ENCODE measurements at places on chromosomes 1 and 21.

GRCh38 chr1:202961220-202961880 is 3.2 kb upstream of the ADIPOR1 start:
- DNase-seq = no peak

DNA sequence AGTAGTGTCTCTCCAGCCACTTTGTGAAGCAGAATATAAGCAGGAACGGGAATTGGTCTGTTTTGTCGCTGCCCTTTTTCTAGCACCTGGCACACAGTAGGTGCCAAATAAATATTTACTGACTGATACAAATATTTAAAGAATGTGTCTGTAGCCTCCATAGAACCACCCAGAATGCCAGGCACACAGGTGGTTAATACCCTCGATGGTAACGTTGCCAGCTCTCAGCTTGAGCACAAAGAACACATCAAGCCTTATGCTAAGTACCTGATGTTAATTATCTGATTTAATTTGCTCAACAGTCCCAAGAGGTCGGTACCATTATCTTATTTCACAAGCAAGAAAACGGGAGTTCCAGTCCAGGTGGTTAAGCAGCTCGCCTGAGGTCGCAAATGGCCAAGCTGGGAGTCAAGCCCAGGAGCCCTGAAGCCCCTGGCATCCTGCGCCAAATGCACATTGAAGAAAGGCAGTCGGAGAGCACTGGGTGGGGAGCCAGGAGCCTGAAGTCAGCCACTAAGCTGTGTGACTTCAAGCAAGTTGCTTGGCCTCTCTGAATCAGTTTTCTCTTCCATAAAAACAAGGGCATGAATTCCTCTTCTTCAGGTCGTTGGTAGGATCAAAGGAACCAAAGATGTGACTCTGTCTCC is 26.4 kb downstream of the HSPG2 start:
- no peak for DNase-seq

DNA sequence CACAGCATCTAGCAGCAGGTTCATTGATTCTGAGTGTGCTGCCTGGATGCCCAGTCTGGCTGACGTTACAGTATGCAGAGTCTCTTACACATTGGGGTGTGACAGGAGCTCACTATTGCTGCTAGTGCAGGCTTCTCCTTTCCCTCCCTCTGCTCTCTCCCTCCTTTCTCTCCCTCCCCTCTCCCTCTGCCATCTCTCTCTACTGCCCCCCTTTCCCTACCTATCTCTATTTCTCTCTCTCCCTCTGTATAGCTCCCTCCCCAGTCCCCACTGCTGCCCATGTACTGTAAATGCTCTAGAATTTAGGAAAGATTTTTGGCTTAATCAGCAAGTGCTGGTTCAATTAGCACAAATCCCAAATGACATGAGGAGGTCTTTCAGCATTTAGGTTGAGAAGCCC is 62.8 kb downstream of the PCBP3 start:
- DNase-seq = no peak

DNA sequence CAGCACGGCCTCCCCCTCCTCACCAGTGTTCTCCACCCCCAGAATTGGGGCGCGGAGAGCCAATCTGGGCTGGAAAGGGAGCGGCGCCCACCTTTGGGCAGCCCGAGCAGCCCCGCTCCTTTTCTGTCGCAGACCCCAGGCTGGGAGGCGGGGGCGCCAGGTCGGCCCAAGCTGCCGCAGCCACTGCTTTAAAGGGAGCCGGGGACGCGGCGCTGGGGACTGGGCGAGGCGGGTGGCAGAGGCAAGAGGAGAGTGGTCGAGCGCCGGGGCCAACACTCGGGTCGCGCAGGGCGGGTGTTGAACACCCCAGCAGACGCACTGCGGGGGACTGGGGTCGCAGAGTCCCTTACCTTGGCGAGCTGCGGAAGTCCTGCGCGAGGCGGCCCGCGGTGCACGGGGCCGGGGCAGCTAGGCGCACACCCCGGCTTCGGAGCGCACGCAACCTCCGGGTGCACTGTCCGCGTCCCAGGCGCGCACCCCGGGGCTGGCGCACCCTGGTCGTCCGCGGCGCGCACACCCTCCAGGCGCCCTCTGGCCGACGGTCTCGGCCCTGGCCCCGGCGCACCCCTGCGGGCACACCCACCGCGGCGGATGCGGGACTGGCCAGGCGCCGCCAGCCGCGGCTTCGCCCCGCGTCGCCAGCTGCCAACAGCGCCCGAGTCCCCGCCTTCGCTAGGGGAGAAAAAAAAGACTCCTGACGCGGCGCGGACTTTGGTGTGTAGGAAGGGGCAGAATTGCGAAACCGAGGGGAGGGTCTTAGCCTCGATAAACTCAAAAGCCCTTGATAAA is at the start of gene KANK4:
Gene KANK4 (minus strand): TSS at position 679 of the 789 bp plus-strand sequence. CDS start 37,870 bp downstream, outside the sequence.
- no peak for DNase-seq

DNA sequence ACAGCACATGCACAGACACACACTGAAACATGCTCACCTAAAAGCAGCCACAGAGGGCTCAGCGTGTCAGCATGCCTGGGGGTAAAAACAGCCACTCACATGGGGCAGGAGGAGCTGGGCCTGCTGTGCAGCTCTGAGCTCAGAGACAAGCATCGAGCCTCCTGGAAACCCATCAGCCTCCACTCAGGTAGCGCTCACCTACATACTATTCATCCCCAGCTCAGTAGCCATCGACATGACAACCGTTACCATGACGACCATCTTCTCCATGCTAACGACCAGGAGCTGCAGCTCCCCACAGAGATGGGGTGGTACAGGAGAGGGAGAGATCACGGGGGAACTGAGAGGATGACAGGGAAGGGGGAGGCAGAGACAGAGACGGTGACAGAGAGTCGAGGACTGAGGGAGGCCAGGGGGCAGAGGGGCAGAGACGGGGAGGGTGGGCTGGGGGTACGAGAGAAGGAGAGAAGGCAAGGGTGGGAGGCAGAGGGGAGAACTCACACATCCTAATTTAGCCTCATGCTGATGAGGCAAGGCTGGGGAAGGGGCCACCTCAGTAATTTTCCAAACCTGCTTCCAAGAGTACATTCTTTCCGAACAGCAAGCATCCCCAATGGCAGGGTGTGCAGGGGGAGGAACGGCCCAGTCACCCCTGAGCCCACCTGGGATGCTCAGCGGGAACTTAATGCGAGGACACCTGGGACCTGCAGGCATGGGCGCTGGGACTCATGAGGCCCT is 28.4 kb downstream of the SDC3 start:
- no peak for DNase-seq

- DNase-seq = no peak
Observed at GRCh38 chr1:10697621-10698160, 98.8 kb downstream of the CASZ1 start.

GRCh38 chr1:44089371-44090048 is 29.1 kb upstream of the KLF17 start:
- no peak for DNase-seq

- no peak for DNase-seq
Observed at GRCh38 chr1:78351551-78352216, 139.1 kb upstream of the PTGFR start.

DNA sequence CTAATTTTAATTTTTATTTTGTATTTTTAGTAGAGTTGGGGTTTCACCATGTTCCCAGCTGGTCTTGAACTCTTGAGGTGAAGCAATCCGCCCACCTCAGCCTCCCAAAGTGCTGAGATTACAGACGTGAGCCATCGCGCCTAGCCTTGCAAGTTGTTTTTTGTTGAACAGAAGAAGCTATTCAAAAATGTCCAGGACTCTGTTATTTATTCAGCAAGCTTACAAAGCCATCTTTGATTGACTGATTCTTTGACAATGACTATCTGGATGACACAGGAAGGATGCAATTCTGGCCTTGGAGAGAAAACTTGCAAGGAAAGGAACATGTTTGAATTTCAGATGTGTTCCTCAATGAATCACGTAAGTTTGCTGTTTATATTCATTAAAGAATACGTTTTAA is 63.5 kb downstream of the MAP3K7CL start:
- DNase-seq = no peak

DNA sequence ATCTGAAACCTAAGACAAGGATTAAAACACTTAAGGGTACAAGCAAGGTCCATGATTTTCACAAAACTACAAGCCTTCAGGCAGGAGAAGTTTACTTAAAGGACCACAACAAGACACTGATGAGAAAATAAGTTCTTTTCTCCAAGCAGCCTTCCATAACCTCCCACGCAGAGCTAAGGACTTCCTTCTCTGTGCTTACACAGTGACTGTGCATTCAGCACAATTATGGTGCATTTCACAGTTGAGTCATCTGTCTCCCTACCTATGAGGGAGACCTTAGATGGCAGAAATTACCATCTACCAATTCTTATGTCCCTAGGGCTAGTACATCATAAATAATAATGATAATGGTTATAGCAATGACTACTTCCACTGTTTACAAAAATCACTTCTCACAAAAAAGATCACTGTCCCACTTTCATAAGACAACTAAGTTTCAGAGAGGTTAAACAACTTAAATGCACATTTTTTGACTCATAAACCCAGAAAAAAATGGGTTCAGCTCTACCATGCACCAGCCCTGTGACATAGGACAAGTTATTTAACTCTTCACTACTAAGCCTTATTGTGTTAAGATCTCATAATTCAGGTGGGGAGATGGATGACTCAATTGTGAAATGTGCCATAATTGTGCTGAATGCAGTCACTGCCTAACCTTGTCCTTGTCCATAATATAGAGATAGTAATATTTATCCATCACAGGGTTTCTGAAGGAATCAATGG is 45.3 kb downstream of the TARBP1 start:
- DNase-seq = no peak

DNA sequence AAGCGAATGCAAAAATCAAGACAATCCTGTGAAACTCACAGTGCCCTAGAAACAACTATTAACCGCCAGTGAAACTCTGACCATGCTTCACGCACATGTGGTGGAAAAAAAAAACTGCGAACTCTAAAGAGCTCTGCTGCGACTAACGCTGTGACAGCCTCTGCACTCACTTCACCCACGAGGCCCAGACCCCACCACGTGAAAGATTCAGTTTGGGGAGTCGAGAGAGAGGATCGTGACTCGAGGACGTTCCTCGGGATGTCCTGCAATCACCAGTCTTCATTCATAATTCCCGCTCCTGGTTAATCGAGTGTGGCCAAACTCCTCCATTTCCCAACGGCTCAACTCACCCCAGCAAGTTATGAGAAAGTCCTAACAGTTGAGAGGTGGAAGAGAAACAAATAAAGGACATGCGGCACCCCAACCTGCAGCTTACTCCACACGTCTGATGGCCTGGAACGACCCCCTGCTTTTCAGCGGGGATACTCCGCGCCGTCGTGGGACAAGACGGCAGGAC is 1.1 kb downstream of the SERBP1 start:
- peak; percentile 32 for DNase-seq

- DNase-seq = no peak
Observed at GRCh38 chr1:153155541-153155940, 4.9 kb upstream of the SPRR2G start.

GRCh38 chr1:104933846-104934245 is 1184.1 kb downstream of the AMY1C start:
- DNase-seq = no peak

DNA sequence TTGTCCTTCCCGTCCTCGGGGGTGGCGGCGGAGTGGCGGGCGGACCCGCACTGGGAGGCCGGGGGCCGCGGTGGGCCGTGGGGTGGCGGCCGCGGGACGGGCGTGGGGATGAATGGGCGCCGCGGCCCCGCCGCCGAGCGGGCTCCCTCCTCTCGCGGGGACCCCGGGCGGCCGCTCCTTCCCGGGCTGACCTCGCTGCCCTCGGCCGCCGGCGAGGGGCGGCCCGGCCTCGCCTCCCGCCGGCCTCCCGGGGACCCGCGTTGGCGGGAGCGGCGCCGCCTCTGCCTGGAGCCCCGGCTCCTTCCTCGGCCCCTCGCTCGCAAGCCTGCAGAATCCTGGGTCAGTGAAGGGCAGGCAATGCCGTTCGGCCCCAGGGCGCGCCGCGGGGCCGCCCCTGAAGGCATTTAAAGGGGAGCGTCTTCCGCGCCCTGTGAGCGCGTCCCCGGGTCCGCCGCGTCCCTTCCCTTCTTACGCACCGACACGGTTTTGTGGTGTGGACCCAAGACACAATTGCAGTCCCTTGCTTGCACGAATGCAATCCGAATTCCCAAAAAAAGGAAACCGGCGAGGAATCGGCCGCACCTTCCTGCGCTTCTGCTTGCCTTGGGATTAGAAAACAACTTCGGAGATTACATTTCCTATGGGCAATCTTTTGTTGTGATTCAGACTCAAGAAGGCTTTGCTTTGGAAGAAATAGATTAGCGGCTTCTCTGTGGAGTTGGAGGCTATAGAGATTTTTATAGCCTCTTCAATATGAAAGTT is 776 bp downstream of the ITSN1 start:
- DNase-seq = peak; percentile 34

DNA sequence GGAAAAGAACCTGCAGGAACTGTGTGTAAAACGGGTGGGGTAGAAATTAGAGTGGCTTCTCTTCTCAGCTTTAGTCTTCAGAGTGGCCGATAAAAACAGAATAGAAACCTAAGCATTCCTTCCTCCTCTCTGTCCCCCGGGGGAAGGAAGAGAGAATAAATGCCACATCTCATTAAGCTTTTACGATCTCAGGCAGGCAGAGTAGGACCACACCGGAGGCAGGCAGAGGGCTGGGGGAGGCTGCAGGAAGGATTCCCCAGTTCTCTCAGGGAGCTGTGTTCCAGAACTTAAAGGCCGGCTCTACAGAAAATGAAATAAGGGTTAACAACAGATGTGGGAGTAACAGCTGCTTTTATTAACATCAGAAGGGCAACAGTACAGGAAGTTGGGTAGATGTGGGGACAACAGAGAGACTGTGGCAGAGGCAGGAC is 24.5 kb upstream of the MEF2D start:
- no peak for DNase-seq

DNA sequence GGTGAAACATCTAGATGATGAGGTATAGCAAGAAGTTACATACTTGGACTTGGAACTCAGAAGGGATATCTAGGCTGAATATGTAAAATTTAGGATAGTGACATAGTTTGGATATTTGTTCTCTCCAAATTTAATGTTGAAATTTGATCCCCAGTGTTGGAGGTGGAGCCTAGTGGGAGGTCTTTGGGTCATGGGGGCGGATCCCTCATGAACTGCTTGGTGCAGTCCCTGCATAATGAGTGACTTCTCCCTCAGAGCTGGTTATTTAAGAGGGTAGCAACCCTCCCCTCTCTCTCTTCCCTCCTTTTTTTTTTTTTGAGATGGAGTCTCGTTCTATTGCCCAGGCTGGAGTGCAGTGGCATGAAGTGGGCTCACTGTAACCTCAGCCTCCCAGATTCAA is 15.5 kb downstream of the ST3GAL3 start:
- no peak for DNase-seq

DNA sequence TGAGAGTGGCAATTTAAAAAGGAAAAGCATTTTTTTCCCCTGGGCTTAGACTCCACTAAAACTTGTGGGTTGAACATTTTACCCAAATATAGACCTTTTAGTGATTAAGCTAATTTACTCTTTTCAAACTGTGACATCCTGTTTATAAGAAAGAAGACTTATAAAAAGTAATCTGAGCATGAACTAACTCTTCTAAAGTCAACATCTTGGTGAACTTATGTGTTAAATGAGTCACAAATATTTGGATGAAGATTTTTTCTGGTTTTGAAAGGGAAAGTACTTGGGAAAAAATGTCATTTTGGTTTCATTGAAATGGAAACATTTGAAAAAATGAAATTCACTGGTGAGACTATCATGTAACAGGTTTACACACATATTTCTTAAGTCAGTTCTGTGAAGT is 109.8 kb downstream of the KCNK2 start:
- DNase-seq = peak; percentile 2
